Activated CD4-positive, alpha-beta memory T cell treated with anti-CD3 and anti-CD28 coated beads, Interleukin-2, amount 10 ng/mL, durations not matched to agents 7 days and 5 days (primary cell): ENCODE measurements at places on chromosomes 6 and 20.

- no peaks in the 10 kb centered on the region for H3K4me1 ChIP-seq
- H3K27me3 ChIP-seq = no peaks in the 10 kb centered on the region
- H3K36me3 ChIP-seq = no peaks in the 10 kb centered on the region
- no peak for DNase-seq
- no peak overlapping the region for H3K27ac ChIP-seq
- H3K4me3 ChIP-seq = no peak overlapping the region
These were observed 184.2 kb upstream of the BMP2 start for GRCh38 chr20:6583134-6583738.

- H3K4me1 ChIP-seq = no peaks in the 10 kb centered on the region
- no peaks in the 10 kb centered on the region for H3K27me3 ChIP-seq
- H3K4me3 ChIP-seq = no peak overlapping the region
- H3K27ac ChIP-seq = no peak overlapping the region
- DNase-seq = no peak
- no peaks in the 10 kb centered on the region for H3K36me3 ChIP-seq
These were observed 232.2 kb upstream of the FLRT3 start for GRCh38 chr20:14569641-14570040.

GRCh38 chr6:90229331-90230010 is 67.2 kb downstream of the BACH2 start:
- no peak for DNase-seq
- no peak overlapping the region for H3K4me3 ChIP-seq
- H3K36me3 ChIP-seq = peaks cover 34% of the 10 kb centered on the region
- no peak overlapping the region for H3K27ac ChIP-seq
- H3K27me3 ChIP-seq = peaks cover 17% of the 10 kb centered on the region

DNA sequence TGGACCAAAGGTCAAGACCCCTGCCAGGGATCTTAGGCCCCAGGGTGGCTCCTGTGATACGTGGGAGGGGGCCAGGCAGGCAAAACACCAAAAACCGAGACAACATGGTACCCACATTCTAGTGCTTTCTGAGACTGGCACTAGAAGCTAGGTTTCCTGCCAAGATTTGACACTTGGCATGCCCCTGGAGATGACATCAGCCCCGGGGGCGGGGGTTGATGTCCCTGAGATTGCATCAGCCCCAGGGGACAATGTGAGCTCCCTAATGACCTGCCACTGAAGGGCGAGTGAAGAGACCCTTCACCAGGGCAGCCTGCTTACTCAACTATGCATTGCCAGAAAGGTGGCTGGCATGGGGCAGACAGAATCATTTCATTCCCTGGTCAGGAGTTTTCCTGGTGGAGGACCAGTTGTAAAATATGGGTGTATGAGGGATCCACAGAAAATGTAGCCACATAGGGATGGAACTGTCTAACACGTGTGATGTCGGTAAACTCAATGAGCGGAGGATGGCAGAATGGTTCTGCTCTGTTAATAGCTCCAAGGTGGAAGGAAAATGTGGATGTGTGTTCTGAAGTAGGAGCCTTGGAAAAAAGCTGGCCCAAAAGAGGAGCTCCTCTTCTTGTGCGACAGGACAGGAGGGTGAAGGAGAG is 219.7 kb downstream of the UNC5CL start:
- no peak overlapping the region for H3K27ac ChIP-seq
- no peak for DNase-seq
- H3K36me3 ChIP-seq = no peaks in the 10 kb centered on the region
- H3K4me1 ChIP-seq = no peaks in the 10 kb centered on the region
- no peak overlapping the region for H3K4me3 ChIP-seq
- H3K27me3 ChIP-seq = peaks cover 10% of the 10 kb centered on the region

GRCh38 chr6:3962291-3963280 is 113.4 kb downstream of the FAM50B start:
- no peak overlapping the region for H3K27ac ChIP-seq
- H3K36me3 ChIP-seq = no peaks in the 10 kb centered on the region
- no peak for DNase-seq
